ENCODE measurements at places on chromosomes 12 and 14.
A peak's percentile ranks its signal among the peaks of the same experiment; 100 is the strongest.

- DNase-seq, result no peak
Observed at GRCh38 chr12:52335598-52336262, 14.5 kb upstream of the KRT83 start.

DNA sequence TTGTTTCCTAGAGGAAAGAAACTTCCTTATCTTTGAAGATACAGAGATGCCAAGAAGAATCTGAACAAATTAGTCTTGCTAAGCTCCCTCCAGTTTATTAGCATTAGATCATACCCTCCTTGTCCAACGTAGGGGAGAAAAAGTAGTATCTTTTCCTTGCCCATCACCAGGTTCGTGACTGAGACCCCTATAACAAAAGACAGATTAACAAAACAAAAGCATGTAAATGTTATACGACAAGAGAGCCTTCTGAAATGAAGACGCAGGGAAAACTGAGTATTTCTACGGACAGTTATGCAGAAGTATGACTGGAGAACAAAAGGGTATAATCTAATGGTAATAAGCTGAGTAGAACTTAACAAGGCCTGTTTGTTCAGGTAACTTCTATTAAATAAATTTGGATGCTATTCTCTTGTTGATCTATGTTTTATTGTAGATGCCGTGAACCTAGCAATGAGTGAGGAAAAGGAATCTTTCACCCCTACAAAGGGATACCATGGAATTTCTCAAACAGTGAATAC is 2.9 kb upstream of the CLEC7A start:
- DNase-seq, result no peak

GRCh38 chr12:132771126-132771838 is 9.7 kb upstream of the ANKLE2 start:
- peak; percentile 37 for DNase-seq

DNA sequence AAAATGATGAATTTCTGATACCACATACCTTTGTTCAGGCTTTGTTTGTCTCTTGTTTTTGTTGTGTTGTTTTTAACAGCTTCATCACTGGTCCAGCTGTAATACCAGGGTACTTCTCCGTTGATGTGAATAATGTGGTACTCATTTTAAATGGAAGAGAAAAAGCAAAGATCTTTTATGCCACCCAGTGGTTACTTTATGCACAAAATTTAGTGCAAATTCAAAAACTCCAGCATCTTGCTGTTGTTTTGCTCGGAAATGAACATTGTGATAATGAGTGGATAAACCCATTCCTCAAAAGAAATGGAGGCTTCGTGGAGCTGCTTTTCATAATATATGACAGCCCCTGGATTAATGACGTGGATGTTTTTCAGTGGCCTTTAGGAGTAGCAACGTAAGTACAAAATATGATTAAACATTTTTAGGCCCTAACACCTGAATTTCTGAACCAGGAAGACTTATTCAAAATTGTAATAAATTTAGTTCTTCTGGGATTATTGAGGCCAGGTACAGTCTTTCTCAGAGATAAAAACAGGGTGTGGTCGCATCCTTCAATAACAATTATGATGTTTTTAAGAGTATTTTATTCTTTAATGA is 22.4 kb downstream of the RXYLT1 start:
- DNase-seq, result peak; percentile 58

GRCh38 chr12:31773867-31774266 is 45.0 kb upstream of the AMN1 start:
- no peak for DNase-seq

All from Kasumi-1 (cell line).